ENCODE measurements at places on chromosomes 2 and 18.

DNA sequence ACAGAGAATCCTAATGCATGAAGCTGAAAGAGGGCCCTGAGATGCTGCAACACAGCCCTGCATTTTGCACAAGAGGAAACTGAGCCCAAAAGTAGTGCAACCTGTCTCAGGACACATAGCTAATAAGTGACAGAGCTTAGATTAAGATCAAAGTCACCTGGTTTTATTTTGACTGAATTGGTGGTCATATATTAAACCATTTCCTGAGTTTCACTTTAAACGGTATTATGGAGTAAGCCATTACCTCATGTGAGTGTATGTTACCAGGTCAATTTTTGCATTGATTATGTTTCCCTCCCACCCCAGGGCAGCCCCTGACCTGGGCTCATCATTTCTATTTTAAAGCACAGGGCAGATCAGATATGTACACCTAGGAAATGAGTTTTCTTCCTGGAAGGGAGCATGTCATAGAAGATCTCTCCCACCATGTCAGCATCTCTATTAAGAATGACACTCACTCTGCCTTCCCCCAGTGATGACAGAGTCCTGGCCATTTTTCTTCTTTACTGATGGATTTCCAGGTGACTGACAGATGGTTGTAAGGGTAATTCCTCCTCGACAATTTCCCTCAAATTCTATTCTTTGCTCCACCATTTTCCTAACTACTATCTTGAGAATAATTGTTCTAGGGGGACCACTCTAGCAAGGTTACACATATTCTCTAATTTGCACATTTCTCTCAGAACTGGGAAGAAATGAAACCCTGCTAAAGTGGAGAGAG is 441.3 kb upstream of the SLC14A2 start:
- no peak for DNase-seq

GRCh38 chr2:130749641-130750040 is 5.7 kb upstream of the AMER3 start:
- DNase-seq = no peak

- no peak for DNase-seq
Measured at GRCh38 chr18:38932752-38933151, 1367.2 kb upstream of the CELF4 start.

- no peak for DNase-seq
Measured at GRCh38 chr2:203648273-203648672, 58.2 kb upstream of the CD28 start.

GRCh38 chr2:158112992-158113391 is 11.3 kb downstream of the UPP2 start:
- no peak for DNase-seq

- no peak for DNase-seq
Measured at GRCh38 chr18:44736664-44737380, 56.1 kb downstream of the SETBP1 start.

- no peak for DNase-seq
Measured at GRCh38 chr2:201859949-201860348, 53.6 kb downstream of the CDK15 start.

DNA sequence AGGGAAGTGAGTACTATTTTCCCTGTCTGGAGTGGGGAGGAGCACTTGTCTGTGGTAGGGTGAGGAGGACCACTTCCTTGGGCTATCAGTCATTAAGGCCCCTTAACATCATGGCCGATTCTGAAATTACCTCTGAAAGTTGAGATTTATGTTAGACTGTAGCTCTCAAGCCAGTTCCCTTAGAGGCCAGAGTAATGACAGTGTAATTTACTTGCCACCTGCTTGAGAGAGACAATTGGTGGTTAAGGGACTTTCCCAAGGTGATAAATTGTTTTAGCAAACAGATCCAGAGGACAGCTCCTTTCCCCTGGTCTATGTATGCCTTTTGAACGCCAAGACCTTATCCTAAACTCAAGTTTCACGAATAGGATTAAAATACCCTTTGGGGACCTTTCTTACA is 56.1 kb downstream of the NEDD4L start:
- no peak for DNase-seq

- no peak for DNase-seq
Measured at GRCh38 chr2:200482194-200482593, 27.7 kb downstream of the KCTD18 start.

- DNase-seq = no peak
Measured at GRCh38 chr2:29821591-29821990, 99.8 kb downstream of the ALK start.

GRCh38 chr2:203690441-203691047 is 15.9 kb upstream of the CD28 start:
- no peak for DNase-seq

DNA sequence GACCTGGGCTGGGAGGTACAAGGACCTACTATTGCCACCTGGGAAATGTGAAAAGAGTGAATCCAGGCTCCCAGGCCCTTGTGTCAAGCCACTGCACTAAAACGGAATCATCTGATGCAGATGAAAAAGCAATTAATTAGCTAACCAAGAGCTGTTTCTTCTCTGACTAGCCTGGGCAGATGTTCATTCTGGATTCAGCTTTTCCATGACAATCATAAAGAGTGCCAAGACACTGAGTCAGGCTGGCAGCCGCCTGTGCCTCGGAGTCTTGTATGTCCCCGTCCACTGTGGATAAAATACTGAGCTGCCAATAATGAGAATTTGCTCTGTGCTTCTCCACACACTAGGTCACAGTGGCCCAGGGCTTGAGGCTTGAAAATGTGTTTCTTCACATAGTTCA is 21.7 kb upstream of the LCLAT1 start:
- DNase-seq = no peak

GRCh38 chr2:215775106-215775505 is 238.2 kb downstream of the MREG start:
- no peak for DNase-seq

GRCh38 chr2:182554950-182555349 is 128.1 kb upstream of the PDE1A start:
- DNase-seq = no peak

DNA sequence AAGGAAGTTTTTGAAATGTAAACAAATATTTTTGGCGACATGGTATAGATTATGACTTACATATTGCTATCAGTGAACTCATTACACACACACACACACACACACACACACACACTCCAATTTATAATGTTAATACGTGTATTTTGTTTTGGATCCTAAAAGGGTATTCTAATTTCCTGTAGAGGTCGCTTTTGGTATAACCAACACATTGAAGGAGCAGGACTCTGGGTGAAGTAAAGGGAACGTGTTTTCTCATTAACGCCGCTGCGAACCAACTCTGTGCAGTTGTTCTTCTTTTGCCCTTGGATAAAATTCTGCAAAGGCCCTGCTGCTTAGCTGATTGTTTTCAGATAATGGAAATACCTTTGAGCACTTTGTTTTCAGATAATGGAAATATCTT is 190.4 kb downstream of the PMAIP1 start:
- no peak for DNase-seq

GRCh38 chr2:5766056-5766455 is 73.9 kb downstream of the SOX11 start:
- no peak for DNase-seq

All from nucleus accumbens (tissue), 56 donors.